GM06990 (cell line): ENCODE measurements at places on chromosomes 1 and 21.
A peak's percentile ranks its signal among the peaks of the same experiment; 100 is the strongest.

DNA sequence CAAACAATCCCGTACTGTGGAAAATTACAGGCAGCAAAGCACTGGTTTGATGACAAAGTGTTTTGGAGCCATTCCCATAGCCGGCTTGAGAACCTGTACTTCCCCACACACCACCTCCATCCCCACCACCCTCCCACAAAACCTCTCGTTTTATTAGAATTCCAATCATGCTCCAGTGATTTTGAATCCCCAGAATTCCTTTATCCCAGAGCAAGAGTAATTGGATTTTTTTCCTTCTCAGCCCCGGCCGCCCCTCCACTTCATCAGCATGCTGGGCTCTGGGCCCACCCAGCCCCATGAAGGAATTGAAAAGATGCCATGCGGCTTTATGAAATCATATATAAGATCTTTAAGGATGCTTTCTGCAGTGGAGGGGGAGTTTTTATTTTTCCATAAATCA lies 136.6 kb downstream of the OMA1 start:
- no peak for DNase-seq

DNA sequence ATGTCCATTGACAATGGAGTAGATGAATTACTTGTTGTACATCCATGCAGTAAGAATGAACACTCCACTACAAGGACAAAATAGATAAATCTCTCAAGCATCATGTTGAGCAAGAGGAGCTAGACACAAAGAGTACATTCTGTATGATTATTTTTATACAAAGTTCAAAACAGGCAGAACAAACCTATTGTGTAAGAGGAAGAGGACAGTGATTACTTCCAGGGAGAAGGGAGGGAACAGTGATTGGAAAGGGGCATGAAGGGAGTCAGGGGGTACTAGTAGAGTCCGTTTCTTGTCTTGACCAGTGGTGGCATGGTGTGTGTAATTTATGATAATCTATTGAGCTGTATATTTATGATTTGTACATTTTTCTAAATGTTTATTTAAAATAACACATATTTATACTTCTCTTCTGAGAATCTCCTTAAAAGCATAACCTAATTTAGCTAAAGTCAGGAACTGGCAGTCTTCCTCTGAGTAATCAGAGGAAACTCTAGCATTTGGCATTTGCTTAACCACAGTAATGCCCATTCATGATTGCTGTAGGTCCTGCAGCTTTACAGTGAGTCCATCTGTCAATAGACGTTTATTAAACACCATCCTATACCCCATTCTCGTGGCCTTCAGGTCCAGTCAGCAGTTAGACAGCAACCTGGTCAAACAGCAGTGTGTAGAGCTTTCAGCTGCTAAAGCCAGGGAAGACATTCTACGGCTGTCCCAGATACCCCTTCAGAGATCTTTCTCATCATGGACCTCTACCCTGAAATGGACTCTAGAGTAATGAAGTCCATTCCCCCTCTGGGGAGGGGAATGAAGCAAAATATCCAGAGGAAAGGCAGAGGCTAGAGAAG lies 114.1 kb upstream of the GALNT2 start:
- no peak for DNase-seq

DNA sequence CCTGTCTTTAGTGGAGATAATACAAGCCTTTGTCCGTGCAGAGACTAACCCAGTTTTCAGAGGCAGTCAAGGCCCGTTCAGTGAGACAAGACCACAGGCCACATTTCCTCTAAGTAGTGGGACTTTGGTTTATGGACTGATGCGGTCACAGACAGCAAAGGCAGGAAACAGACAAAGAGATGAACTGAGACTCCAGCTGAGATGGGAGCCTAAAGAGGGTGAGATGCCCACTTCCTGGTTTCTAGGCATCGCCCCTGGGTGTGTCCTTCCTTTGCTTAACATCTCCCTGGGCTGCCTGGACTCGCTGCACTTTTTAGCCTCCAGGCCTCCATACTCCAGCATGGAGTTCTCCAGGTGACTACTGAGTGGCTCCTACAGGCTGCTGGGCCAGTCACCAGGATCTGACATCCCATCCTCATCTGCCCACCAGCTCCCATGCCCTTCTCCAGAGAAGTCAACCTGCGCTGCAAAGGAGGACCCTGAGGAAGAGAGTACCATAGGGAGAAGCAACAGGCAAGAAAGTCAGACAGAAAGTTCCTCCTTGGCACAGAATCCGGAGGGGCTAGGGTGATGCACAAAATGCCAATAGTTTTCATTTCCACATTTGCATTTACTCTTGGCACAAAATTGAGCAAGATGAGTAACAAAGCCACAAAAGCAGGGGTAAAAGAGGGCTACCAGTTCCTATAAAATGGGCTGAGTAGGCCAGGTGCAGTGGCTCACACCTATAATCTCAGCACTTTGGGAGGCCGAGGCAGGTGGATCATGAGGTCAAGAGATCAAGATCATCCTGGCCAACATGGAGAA lies 15.1 kb downstream of the THEMIS2 start:
- peak; percentile 55 for DNase-seq

GRCh38 chr1:168629466-168629865 lies 53.1 kb downstream of the XCL1 start:
- no peak for DNase-seq

DNA sequence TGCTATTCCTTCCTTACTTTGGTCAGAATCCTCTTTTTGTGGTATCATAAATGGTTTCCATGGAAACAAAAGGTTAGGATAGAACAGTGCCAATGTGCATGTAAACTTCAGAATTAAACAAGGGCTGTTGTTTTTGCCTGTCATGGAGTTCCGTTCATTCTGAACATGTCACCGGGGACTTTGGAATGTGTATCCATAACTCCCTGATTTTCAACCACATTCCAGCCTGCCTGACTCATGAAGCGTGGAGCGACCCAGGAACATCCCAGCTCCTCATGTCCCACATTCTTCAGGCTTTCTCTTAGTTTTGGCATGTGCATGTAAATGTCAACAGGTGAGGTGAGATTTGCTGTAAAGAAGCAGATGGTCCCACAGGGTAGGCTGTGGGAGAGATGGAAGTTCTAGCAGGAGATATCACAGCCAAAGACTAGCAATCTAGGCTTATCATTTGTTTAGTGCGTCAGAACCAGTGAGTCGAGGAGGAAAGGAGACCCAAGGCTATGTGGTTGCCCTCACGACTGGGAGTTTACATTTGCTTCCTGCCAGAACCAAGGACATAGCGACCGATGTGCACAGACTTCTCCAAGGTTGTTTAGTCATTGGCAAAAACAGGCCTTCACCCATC lies 23.0 kb upstream of the DNAJC11 start:
- no peak for DNase-seq

DNA sequence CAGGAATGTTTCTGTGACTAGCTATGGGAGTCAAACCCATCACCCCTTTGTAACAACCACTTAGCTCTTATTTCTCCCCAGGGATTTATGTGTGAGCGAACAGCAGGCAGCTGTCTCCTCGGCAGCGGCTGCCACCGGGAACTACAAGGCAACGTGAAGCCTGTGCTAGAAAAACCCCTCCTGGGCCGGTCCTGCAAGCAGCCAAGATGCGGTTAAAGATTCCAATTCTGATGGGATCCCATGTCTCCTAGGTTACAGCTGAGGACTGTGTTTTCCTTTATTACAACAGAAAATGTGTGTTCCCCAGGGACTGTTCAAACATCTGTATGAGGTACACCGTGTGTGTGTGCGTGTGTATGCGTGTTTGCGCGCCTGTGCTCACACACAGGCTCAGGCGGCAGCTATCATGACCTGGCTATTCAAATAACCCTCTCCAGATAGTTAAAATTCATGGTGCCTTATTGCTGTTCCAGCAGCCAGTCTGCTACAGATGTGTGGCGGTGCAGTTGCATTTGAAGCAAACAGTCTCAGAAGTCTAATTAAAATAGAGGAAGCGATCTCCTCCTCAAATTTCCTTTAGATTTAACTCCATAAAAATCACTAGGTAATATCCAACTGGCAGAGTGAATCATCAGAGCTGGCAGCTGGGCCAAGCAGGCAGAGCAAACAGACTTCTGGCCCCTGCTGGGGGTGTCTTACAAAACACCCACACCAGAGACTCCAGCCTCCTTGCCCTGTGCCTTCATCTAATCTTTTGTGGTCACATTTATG lies 68.0 kb downstream of the LMX1A start:
- DNase-seq = no peak

- DNase-seq = no peak
Measured at GRCh38 chr1:46026531-46026930, 105.9 kb downstream of the PIK3R3 start.

GRCh38 chr1:53608071-53608470 lies 130.9 kb downstream of the GLIS1 start:
- no peak for DNase-seq

GRCh38 chr1:217067642-217068041 lies 344.4 kb upstream of the ESRRG start:
- DNase-seq = peak; percentile 19

- DNase-seq = no peak
Measured at GRCh38 chr1:6420454-6421042, 829 bp upstream of the HES2 start.

- no peak for DNase-seq
Measured at GRCh38 chr1:181969902-181970301, 91.6 kb downstream of the ZNF648 start.

GRCh38 chr1:230957580-230957989 lies 21.1 kb downstream of the TTC13 start:
- peak; percentile 31 for DNase-seq

GRCh38 chr1:88302843-88303486 lies 381.1 kb upstream of the PKN2 start:
- DNase-seq = no peak

GRCh38 chr1:55276671-55277376 lies 61.7 kb upstream of the USP24 start:
- DNase-seq = no peak

- DNase-seq = peak; percentile 29
Measured at GRCh38 chr1:172647110-172647564, 11.8 kb upstream of the FASLG start.

DNA sequence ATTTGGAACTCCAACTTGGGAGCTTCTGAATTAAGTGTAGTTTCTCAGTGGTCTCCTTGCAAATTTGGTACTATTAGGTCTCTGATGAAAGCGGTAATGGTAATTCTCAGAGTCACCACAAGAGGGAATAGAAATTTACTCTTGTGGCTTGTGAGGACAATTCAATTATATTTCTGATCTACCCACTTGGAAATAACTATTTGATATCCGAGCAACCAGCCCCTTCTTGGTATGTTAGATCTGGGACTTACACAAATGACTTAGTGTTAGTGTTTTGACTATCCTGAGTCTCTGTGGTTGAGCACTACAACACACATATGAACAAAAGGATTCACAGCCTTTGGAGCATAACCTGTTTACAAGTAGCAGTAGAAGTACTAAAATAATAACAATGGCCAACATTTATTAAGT lies 68.1 kb downstream of the RPS6KA1 start:
- DNase-seq = no peak

GRCh38 chr1:155729031-155729898 lies 40.4 kb downstream of the DAP3 start:
- no peak for DNase-seq

DNA sequence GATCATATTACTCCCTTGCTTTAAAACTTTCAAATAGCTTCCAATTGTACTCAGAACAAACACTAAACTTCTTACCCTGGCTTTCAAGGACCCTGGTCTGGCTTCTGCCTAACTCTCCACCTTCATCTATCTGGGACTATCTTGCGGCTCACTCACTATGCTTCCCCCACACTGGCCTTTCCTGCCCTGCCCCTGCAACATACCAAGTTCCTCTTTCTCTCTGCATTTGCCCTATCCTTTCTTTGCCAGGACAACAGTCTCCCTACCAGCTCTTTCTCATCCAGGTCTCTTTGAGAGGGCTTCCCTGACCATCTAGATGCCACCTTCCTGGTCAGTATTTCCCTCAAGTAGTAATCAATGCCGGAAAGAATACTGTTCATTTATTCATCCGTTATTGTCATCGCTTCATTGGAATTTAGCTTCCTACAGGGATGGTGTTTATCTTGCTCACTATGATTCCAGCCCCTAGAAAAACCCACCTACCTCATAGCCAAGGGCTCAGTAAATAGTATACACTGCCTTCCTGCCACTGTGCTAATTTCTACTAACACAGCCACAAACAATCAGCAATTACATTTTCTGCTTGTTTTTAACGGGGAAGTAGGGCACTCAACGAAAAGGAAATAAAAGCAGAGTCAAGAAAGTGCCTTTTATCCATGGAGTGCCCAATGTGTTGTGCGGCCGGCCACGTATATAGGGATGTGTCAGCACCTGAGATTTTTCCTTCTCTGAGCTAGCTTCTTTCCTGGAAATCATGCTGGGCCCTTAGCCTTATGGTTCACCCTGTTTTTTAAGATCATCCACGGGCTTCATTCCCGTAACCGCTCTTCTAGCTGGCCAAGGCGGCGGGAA lies 521 bp upstream of the CDC7 start:
- no peak for DNase-seq

- no peak for DNase-seq
Measured at GRCh38 chr1:202952818-202953217, 5.3 kb downstream of the ADIPOR1 start.

DNA sequence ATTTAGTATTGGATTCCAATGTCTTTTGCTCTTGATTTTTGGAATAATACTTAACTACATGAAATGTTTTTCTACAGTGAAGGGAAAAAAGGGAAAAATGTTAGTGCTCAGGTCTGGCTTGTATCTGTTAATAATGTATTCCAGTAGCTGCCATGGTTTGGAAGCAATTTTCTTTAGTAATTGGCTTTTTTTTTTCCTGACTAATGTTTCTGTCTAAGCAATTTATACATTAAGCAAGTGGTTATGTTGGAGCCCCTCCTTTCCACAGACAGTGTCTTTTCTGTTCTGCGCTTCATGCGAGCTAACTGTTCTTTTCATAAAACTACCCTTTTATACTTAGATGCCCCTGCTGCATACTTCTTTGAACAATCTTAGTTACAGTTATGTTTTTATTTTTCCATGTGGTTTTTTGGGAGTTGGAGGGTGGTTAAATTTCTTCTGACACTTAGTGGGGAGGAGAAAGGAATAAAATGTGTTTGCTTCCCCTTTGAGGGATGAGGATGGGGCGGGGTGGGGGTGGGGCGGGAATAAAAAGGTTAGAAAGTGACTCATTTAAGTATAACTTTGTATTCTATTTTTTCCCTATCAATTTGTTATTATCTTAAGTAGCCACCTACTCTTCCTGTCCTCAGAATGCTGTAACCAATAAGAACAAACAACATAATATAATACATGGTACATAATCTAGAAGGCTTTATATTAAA lies 83.1 kb downstream of the CLIC4 start:
- no peak for DNase-seq
